ENCODE measurements at places on chromosomes 3 and 15.

- no peak for DNase-seq
These were observed 127.8 kb downstream of the GHSR start for GRCh38 chr3:172320468-172320867.

DNA sequence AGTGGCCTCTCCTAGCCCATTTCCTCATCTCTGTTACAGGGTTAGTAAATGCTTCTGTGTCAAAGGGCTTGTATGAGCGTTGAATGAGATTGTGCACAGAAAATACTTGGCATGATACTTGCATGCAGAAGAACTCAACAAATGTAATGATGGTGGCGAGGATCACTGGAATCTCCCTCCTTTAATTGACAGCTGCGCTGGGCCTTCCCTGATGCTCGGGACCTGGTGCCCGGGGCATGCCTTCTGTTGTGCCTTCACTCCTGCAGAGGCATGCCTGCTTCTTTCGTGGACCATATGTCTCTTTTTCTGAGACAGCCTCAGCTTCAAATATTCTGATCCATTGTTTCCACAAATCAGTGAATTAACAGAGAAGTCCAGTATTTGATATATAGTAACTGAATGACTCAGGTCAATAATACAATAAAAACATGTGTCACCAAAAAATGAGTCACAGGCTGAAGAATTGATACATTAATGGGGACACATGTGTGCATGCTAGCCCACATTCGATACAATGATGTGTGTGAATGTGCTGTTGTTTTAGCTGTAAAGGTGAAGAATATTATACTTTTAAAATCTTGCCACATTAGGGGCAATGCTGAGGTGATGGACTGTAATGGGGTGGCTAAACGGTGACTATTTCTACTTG lies 243.3 kb upstream of the TBL1XR1 start:
- no peak for DNase-seq

GRCh38 chr3:151935446-151935845 lies 62.0 kb downstream of the SUCNR1 start:
- DNase-seq, result no peak

GRCh38 chr3:14839236-14839635 lies 20.5 kb downstream of the FGD5 start:
- no peak for DNase-seq

GRCh38 chr3:45988804-45989203 lies 6.8 kb downstream of the FYCO1 start:
- no peak for DNase-seq

DNA sequence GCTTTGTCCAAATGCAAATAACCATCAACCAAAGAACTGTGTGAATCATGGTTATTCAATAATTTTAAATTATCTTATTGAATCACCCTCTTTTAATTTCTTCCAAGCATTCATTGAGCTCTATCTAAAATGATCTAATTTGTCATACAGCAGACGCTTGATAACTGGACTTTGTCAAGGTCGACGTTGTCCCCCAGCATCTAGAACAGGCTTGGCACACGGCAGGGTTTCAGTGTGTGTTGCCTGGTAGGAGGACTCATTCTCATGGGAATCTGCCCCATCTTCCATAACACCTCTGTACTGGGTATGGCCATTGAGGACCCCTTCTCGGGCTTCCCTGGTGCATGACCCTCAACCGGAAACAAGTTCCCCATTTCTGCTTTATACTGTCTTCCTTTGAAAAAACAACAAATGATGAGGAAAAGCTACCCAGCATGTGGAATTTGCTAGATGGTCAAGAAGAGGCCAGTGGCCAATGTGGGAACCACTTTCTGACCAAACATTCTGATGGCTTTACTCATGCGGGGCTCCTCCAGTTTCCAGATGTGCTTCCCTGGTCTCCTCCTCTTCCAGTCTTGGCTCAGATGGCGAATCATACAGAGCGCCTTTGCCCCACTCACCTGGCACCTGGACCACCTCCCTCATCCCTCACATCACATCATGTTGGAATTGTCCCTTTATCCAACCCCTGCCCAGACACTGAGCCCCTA lies 41.7 kb upstream of the SEC22A start:
- DNase-seq, result no peak

DNA sequence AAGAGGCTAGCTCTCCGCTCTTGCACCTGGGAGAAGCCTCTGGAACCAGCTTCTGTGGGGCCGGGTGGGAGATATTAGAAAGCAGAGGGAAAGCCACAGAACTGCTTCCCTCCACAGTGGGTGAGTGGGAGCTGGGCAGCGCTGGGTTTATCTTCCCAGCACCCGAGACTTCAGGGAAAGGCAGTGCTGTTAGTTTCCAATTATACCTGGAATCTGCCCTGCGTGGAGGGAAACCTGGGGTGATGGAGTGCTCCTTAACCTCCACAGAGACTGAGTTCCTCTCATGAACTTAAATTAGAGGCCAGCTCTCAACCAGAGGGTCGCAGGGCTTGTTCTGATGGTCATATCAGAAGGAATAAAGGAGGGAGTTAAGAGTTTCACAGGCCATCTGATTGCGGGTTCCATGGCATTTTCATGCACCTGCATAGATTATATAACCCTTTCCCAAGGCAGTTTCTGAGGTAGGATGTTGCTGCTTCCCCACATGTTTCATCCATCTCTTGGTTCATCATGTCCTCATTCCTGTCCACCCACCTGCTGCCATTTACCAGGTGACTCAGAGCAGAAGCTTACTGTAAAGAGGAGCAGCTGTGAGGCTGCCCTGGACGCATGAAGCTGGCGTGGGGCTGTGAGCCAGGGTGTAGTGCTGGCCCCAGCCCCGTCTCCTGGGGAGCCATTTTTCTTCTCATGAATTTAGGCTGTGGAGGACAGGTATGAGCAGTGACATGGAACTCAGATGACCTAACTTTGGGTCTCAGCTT lies 42.5 kb downstream of the CA12 start:
- DNase-seq, result no peak

GRCh38 chr3:76025561-76025960 lies 240.2 kb upstream of the ZNF717 start:
- no peak for DNase-seq

- no peak for DNase-seq
These were observed 40.1 kb downstream of the ANAPC13 start for GRCh38 chr3:134445636-134446035.

GRCh38 chr15:70576696-70577095 lies 186.7 kb downstream of the UACA start:
- no peak for DNase-seq

DNA sequence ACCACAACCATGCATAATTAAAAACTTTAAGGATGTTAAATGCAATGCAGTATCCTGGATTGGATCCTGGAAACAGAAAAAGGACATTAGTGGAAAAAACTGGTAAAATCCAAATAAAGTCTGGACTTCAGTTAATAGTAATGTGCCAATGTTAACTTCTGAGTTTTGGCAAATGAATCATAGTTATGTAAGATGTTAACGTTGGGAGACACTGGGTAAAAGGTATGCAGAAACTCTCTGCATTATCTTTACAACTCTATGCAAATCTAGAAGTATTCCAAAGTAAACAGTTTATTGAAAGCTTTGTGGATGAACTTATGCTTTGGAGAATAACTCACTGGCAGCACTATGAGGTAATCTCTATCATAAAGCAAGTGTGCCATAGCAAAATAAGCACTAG lies 357.4 kb downstream of the RORA start:
- no peak for DNase-seq

DNA sequence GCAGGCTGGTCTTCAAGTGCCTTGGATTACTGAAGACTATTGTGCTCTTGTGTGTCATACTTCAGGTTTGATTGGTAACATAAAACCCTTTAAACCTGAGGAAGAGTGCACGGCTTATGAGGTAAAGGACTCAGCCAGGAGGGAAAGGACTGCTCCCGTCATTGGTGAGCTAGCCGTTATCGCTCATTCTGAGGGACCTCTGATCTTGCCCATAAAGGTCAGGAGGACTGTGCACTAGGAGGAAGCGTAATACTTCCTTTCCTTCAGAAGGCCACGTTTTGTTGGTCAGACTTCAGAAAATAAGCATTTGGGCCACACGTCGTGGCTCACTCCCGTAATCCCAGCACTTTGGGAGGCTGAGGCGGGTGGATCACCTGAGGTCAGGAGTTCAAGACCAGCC lies 37.7 kb downstream of the PXK start:
- no peak for DNase-seq

GRCh38 chr15:28110481-28110881 lies 11.4 kb upstream of the OCA2 start:
- no peak for DNase-seq

GRCh38 chr15:70072479-70072878 lies 25.2 kb downstream of the TLE3 start:
- no peak for DNase-seq

GRCh38 chr3:114379266-114379665 lies 85.4 kb downstream of the TIGIT start:
- no peak for DNase-seq

- DNase-seq, result no peak
These were observed 224.8 kb upstream of the BHLHE40 start for GRCh38 chr3:4754180-4755086.

- no peak for DNase-seq
These were observed 527.9 kb upstream of the NAALADL2 start for GRCh38 chr3:174331095-174331800.

DNA sequence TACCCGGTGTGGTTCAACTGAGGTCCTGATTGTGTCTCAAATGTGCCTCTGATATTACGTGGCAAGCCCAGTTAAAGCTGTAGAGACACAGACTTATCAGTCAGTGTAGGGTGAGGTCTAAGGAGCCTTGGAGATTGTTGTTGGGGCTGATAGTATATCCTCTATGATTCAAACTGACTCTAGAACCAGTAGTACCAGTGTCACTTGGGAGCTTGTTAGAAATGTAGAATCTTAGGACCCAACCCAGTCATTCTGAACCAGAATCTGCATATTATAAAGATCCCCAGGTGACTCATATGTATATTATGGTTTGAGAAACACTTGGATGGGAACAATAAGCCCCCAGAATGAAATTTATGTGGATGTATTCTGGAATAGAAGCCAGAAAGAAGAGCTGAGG lies 83.5 kb downstream of the PIK3R4 start:
- no peak for DNase-seq

GRCh38 chr3:8453153-8453552 lies 48.5 kb upstream of the LMCD1 start:
- DNase-seq, result no peak

DNA sequence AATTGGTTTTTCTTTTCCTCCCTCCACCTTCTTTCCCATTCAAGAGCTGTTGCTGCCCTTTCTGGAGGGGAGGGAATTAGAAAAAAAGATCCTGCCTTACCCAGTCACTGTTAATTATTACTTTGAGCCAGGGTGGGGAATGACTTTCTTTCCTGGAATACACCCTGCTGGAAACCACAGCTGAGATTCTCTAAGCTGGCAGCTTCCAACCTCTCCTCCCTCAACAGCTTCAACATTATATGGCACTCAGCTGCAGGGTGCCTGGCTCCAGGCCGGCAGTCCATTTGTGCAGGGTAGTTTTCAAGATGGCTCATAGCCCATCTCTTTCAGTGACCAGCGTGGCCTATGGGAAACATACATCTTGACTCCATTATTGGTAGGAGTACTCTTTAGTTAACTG lies 105.8 kb downstream of the UBE3A start:
- DNase-seq, result no peak

DNA sequence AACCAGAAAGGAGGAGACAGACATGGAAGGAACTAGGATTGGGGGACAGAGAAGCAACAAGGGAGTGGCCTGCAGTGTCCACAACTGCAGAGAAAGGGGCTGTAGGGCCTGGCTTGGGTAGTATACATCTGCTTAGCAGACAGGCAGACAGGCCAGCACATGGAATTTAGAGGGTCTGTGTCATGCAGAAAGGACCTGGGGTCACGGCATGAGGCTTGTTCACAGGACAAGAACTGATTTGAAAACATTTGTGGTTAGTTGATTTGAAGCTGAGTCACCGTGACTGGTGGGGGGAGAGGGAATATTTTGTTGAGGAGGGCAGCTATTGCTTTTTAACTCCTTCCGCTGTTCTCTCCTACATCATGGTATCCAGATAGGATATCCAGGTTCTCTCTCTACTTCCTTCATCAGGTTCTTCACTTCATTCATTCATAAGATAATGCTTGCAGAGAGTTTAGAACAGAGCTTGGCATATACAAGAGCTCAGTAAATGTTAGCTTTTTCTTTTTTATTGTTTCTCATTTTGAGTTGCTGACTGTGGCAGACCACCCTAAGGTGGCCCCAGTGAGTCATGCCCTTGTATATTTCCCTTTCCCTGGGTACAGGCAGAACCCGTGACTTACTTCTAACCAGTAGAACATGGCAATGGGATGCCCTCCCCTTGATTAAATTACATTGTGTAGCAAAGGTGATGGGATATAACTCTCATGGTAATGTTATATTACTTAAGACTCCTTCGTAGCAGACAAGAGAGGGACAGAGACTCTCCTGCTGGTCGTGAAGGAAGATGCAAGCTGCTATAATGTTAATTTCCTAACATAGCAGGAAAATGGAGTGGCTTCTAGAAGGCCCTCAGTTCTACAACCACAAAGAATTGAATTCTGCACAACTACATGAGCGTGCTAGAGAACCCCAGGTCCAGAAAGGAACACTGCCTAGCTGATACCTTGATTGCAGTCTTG lies 95.0 kb upstream of the NMNAT3 start:
- no peak for DNase-seq

DNA sequence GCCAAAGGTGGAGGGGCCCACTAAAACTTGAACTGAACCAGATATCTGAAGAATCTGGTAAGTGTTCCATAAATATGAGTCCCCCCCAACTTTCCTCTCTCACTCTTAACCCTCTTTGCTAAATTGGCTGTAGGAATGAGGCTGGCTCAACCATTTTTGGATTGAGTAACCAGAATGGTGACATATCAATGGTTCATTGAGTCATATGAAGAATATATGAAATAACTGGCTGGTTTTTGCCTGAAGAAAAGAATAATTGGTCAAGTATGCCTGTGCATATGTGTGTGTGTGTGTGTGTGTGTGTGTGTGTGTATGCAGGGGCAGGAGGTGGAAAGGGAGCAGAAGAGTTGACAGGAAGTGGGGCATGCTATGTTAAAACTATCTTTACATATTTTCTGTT lies 472.9 kb upstream of the THBS1 start:
- no peak for DNase-seq

- no peak for DNase-seq
These were observed 30.2 kb downstream of the TTBK2 start for GRCh38 chr15:42890161-42890913.

GRCh38 chr3:175267561-175267960 lies 408.4 kb downstream of the NAALADL2 start:
- no peak for DNase-seq

DNA sequence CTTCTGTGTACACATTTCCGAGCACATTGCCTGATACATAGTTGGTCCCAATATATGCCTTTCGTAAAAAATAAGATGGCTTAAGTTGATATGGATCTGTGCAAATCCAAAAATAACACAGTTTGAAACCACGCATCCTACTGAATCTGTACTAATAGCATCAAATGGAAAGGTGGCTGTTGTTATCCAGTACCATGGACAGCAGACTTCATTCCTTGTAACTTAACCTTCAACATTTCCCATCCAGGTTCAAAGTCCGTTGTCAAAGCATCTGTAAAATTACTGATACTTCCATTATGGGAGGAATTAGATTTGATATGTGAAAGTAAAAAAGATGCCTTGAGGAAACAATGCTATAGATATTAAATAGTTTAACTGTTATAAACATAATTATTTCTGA lies 65.5 kb upstream of the C3orf49 start:
- no peak for DNase-seq

GRCh38 chr3:179451265-179452175 lies at the start of gene GNB4:
Gene GNB4, minus strand, starts transcription at chr3:179451470. Its CDS starts 25,270 bp downstream, at chr3:179426200.
- DNase-seq, result no peak

GRCh38 chr3:48222616-48223513 lies at the start of gene CAMP:
Gene CAMP, plus strand, starts transcription at chr3:48223495. Its CDS starts 17 bp downstream, at chr3:48223512.
- no peak for DNase-seq

GRCh38 chr3:47007001-47007400 lies 27.5 kb downstream of the NBEAL2 start:
- no peak for DNase-seq

Measured in activated naive CD4-positive, alpha-beta T cell (primary cell).